SW480 (cell line): ENCODE measurements at places on chromosomes 5 and 9.

GRCh38 chr5:145991044-145991575 is 54.7 kb downstream of the SH3RF2 start:
- no peak for DNase-seq

GRCh38 chr9:130149031-130149430 is 23.2 kb upstream of the NCS1 start:
- DNase-seq: no peak

GRCh38 chr5:145221416-145221815 is 613.7 kb downstream of the PRELID2 start:
- DNase-seq: no peak

GRCh38 chr9:134618833-134619447 is 22.7 kb upstream of the COL5A1 start:
- no peak for DNase-seq

- DNase-seq: no peak
Observed at GRCh38 chr5:151862811-151863472, 61.7 kb downstream of the GLRA1 start.

DNA sequence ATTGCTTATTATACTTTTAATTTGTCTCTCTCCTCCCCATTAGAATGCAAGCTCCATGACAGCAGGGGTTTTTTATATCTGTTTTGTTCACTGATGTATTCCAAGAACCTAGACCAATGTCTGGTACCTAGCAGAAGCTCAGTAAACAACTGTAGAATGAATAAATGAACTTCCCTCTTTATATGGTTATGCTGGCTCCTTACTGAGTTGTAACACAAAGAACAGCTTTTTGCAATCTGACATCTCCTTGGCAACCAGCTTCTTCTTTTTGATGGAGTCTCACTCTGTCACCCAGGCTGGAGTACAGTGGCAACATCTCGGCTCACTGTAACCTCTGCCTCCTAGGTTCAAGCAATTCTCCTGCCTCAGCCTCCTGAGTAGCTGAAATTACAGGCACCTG is 13.6 kb downstream of the TRMO start:
- no peak for DNase-seq

- DNase-seq: no peak
Observed at GRCh38 chr5:42321785-42322184, 101.5 kb upstream of the GHR start.

- DNase-seq: peak; percentile 85
Observed at GRCh38 chr5:169197343-169197742, 103.6 kb downstream of the SLIT3 start.

DNA sequence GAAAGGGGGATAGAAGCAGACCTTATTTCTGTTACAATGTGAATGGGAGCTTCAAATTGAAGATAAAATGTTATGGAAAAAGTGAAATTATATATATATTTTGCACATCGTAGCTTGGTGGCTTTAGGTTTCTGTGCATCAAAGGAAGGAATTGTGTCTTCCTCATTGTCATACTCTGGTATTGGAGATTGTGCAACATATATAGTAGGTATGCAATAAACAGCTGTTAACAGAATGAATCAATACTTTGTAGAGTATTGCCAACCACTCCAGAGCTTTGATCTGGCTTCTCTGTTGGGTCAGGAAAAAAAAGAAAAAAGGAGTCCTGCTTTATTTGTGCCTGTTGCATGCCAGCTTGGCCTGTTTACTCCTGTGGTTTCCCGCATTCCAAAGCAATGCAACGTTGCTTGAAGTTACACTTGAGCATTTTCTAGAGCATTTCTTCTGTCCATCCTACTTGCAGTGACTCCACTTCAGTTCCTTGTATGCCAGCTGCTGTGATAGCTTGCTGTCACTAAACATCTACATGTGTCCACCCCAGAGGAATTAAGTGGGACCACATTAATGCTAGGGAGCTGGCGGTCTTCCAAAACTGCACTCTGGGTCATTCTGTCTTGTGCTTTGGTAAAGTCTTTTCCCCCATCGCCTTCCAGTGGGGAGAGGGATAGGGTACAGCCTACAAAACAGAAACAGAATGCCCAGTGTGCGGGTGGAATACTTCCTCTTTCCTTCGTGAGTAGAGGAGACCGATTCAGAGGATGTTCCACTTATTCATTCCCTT is 62.0 kb upstream of the MEF2C start:
- DNase-seq: peak; percentile 1

DNA sequence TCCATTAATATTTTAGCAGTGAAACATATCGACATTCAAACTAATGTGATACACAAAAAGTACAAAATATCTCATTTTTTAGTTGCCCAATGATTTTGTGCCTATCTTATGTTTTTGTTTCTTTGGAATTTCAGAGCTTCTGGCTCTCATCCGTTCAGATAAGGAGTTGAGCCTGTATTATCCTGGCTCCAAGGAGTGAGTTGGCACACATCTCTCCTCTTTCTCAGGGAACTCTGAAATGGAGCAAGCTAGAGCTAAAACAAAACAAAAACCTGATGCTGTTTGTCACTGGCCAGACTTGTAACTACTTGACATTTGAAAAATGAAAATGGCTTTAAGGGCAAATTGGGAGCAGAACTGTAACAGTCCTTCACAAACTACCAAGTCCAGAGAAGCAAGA is 131.3 kb upstream of the SLC28A3 start:
- no peak for DNase-seq

DNA sequence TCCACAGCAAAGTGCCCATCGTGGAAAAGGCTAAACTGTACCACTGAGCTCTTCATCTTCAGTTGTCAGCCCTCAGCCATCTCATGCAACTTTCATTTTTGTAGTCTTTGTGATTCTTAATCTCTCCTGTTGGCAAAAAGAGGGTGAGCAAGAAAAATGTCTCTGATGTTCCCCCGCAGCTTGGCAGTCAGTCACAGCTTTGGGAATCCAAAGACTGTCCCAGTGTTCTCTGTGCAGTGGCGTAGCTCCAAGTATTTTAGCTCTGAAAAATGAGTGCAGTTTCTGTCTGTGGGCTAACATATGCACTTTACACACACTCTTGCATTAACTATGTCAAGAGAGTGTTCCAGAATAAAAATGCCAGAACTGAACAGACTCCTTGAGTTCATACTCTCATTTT is 372.2 kb downstream of the TMEM232 start:
- DNase-seq: no peak

DNA sequence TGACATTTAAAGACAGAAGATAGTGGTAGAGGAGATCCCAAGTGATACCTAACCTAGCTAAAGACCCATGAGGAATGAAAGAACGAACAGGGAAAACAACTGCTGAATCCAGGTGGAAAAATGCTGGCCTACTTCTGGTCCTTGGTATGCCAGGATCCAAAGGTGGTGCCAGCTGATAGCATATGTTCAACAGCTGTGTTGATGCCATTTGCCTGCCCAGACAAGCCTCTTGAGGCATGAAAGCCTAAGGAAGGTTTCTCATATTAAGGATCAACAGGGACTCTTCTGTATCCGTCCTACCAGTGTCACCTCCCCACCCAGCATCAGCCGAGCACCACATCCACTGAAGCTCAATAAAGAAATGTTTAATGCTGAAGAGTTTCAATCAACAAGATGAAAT is 225.7 kb upstream of the DMRT1 start:
- DNase-seq: no peak

GRCh38 chr9:120846251-120846889 is 3.6 kb upstream of the PSMD5 start:
- no peak for DNase-seq

DNA sequence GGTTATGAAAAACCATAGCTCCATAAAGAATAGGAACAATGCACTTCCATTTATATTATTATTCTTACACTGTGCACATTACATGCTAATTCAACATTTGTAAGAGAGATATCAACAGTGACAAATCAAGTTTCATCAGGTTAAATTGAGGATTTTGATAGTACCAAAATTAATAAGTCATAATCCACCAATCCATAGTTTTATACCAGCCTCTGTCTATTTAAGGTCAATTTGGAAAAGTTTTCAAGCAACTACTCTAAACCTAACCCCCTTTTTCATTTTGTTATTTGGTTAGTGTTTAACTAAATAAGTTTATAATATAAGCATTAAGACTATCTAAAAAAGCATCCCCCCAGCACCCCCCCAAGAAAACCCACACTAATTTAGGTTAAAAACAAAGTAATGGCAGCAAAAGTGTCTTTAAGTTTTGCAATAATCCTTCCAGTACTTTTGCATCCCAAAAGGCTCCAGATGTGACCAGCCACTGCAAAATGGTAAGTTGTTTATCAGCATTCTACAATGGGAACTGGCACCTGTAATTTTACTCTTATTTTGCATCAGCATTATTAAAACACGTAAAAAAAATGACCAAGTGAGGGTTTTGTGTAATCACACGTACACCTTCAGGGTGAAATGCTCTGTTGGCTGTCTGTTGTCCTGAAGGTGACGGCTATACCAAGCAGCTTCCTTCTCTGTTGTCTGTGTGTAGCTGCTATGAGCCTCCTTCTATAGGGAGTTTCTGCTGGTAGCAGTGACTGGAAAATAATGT is 36.8 kb upstream of the SSBP2 start:
- peak; percentile 27 for DNase-seq

GRCh38 chr9:126927419-126927818 is 12.8 kb downstream of the RALGPS1 start:
- DNase-seq: no peak

- DNase-seq: peak; percentile 67
Observed at GRCh38 chr9:121285835-121286687, 18.1 kb downstream of the GSN start.

GRCh38 chr5:107670932-107671741 is at the start of gene EFNA5:
TSS of gene EFNA5 (minus strand) at chr5:107670937.
- DNase-seq: peak; percentile 52

DNA sequence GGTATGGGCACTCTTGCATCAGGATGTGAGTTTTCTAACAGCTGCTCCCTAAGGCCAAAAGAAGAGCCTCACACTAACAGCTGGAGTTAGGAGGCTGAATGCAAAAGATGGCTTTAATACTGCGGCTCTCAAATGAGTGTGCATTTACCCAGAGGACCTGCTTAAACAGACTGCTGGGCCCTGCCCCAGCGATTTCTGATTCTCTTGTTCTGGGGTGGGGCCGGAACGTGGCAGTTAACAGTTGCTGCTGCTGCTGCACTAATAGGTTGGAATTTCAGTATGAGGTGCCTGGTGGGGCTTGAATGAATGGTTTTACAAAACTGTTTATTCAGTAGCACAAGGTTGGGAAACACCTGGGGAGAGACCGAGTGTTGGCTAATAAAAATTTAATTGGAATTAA is 26.1 kb downstream of the HMGCR start:
- DNase-seq: no peak

DNA sequence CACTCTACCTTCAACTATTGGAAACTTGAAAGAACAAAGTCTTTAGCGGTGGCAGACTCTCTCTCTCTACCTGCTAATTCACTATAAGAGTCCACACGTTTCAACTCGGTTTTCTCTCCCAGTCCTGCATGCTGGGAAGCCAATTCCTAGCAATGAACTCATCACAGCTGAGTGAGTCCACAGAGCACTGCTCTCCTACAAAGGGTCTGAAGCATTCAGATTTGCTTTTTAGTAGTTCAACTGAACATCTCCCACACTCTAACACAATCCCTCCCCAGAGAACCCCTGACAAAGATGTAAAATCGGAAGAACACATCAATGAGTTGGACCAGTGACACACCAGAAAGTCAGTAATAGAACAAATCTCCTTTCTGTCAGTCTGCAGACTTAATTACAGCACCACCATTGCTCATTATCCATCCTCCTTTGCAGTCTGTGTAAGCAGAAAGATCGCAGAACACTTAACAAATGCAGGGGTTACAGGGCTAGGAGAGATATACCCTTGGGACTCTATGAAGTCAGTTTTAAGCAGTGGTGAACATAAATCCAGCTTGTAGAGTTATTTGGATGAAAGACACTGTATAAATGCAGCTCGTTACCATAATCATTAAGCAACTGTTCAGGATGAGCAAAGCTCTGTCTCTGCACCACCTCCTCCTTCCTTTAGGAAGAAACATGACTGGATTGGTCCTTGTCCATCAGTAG is 353.4 kb upstream of the GRIA1 start:
- DNase-seq: no peak

DNA sequence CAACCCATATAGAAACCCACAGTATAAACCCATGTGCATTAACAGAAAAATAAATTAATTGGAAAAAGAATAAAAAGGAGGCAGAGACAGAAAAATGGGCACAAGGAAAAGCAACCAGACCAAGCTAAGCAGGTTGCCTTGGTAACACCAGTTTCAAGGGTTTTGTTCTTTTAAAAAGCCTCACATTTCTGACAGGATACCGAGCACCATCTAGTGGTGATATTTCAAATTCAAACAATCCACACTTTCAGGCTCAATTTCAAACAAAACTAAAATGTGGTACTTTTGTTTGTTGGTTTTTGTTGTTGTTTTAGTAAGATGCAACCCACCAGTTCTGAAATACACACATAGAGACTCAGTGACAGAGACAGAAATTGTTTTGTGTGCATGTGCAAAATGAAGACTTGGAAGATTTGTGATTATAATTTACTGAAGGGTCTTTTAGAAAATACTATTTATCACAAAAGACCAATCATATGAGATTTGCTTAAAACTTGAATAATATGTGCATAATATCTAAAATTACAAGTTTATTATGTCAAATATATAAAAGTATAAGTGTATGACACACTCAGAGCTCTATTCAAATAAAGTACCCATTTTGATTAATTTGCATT is 318.2 kb downstream of the SLCO4C1 start:
- peak; percentile 38 for DNase-seq

- DNase-seq: no peak
Observed at GRCh38 chr9:111969061-111969460, 72.4 kb downstream of the UGCG start.

DNA sequence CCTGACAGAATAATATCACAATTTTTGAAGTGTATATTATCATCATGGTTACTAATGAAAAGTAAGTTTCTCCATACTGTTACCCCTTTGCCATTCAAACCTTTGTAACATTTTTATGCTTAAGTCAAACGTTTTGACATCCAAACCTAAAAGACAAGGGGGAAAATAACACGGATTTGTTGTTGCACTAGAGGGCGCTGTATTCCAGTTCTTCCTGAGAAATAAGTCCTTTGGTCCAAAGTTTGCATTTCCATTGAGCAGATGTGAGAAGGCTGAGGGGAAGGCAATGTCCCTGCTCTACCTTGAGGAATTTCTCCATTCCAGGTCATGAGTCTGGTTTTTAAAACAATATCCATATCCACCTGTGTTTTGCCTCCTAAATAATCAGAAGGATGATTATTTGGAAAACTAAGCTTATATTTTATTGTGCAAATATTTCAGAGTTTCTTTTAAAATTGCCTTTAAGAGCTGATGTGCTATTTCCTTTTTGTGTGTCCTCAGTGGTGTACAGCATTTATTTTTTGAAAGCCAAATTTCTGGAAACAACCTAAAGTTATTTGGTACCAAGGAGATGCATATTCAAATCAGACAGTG is 9.7 kb downstream of the LECT2 start:
- DNase-seq: peak; percentile 84
